ENCODE measurements at places on chromosomes 4 and X.
A peak's percentile ranks its signal among the peaks of the same experiment; 100 is the strongest.

DNA sequence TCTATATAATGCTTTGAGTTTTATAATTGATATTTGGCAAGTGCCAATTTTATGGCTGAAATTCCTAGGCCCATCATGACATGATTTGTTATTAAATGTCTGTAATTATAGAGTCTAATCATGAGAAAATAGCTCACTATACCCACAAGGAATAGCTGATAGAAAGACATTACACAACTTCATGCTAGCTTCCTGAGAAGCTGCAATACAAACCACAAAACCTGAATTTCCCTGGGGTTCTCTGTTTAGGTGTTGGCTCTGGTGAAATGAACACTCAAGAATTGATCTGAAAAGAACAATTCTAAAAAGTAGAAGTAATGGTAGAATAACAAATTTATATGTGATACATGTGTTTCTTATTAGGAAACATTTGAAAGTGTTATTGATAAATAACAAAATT lies 169.6 kb downstream of the GASK1B start:
- no peak for DNase-seq

GRCh38 chrX:19750783-19751467 lies 136.5 kb downstream of the SH3KBP1 start:
- no peak for DNase-seq

- no peak for DNase-seq
These were observed 39.7 kb downstream of the NSG1 start for GRCh38 chr4:4426511-4427120.

DNA sequence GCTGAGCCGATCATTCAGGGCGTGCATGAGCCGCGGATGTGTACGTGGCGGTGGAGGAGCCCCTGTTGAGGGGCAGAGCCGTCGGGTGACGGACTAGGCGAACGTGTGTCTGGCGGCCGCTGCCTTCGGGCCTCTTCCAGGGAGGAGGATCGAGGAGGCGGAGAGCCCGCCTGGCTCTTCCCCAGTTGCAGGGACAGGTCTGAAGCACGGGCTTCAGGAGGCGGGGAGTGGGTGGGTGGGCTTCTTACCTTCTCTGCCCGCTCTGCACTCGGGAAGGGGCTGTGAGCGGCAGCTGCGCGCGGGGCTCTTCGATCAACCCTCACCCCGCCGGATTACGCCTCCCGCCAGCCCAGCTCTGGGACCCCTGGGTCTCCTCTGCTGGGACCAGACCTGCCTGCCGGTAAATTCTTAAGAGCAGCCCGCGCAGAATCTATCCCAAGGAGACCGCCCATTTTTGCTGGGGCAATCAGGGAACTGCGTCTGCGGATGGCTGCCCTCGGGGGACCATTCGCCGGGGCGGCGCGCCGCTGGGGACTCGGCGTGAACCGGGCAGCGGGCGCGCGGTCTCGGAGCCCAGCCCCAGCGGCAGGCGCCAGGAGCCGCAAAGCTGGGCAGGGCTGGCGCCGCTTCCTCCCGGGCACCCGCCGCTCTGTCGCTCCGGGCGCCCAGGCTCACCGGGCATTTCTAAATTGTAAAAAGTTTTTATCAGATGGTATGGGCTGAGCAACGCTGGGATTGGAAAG lies 4.9 kb downstream of the PLAC8 start:
- peak; percentile 48 for DNase-seq

Measured in activated CD4-positive, alpha-beta T cell treated with anti-CD3 and anti-CD28 coated beads, Interleukin-2, Interleukin-6, amounts not matched to agents 100 ng/mL and 50 ng/mL, durations not matched to agents 16 hours and 8 hours (primary cell).